ENCODE measurements at places on chromosomes 3 and 15.

DNA sequence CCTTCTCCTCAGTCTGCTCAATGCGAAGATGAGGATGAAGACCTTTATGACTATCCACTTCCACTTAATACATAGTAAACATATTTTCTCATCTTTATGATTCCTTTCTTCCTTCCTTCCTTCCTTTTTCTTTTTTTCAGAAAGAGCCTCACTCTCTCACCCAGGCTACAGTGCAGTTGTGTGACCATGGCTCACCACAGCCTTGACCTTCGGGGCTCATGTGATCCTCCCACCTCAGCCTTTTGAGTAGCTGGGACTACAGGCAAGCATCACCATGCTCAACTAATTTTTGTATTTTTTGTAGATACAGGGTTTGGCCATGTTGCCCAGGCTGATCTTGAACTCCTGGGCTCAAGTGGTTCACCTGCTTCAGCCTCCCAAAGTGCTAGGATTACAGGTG is 52.0 kb upstream of the RAP2B start:
- no peak for DNase-seq

GRCh38 chr3:72836923-72837322 is 11.3 kb downstream of the SHQ1 start:
- peak; percentile 69 for DNase-seq

DNA sequence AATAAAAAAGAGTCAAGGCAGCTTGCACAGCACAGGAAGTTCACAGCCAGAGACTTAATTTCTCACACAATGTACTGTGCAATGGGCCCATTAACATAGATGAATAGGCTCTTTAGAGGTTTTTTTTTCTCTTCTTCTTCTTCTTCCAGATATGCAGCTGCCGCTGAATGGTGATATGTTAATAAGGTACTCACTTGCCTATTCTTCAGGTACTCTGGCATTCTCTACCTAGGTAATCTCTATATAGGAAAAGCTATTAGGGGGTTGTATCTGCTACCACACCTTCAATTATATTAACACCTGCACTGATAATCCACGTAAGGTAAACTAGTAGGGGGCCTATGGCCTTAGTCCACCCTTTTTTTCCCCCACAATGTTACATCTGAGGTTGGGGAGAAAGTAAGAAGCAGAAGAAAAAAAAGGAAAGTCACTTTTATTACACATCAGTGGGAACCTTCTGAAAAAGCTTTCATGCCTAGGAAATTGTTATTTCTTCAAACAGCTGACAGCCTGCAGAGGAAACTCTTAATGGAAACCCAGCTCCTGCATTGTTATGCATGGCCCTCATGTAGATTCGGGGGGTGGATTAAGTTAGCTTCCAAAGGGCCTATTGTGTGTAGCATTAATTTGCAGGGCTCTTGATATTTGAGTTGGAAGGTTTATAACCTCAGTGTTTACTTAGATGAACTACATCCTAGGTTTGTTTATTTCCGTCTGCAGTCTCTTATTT is 525.5 kb downstream of the ZIC1 start:
- DNase-seq: no peak

GRCh38 chr3:12750658-12751071 is 8.4 kb downstream of the TMEM40 start:
- DNase-seq: no peak

GRCh38 chr3:189272500-189273119 is 100.8 kb downstream of the TPRG1 start:
- DNase-seq: no peak

DNA sequence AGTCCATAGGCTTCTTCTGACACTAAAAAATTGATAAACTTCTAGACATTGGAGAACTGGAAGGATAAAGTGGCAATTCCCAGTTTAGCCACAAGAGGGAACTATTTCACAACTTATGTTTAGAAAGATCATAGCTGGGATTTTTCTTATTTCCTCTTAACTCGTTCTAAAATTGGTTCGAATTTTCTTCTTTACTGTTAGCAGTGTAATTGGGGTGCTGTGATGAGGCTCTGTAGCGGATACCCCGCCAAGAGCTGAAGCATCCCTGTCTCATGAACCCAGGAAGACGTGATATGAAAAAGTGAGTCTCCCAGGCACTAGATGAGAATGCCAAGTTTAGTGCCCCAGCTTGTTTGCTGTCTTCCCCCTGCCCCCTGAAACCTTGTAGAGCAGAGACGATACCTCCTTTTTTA is 85.1 kb downstream of the PDCD6IP start:
- no peak for DNase-seq

- peak; percentile 64 for DNase-seq
These were observed at the start of gene ARPP21 for GRCh38 chr3:35639254-35640186. ARPP21 (plus strand) TSS chr3:35639525; CDS start chr3:35681752, 42,227 bp downstream.

- no peak for DNase-seq
These were observed 23.2 kb downstream of the NRG4 start for GRCh38 chr15:75989045-75989444.

GRCh38 chr15:70214941-70215635 is 117.4 kb upstream of the TLE3 start:
- no peak for DNase-seq

GRCh38 chr15:95365511-95366107 is 964.9 kb upstream of the NR2F2 start:
- DNase-seq: no peak

- no peak for DNase-seq
These were observed 3.8 kb downstream of the TSPAN3 start for GRCh38 chr15:77066971-77067690.

GRCh38 chr3:179681492-179682263 is 28.8 kb downstream of the USP13 start:
- DNase-seq: no peak

GRCh38 chr3:174156200-174156599 is 702.9 kb upstream of the NAALADL2 start:
- DNase-seq: no peak

- no peak for DNase-seq
These were observed 40.0 kb downstream of the ASB7 start for GRCh38 chr15:100642213-100642949.

- DNase-seq: no peak
These were observed 42.1 kb downstream of the MAGI1 start for GRCh38 chr3:65996589-65996988.

- no peak for DNase-seq
These were observed 5.6 kb downstream of the GMPS start for GRCh38 chr3:155876037-155876436.

DNA sequence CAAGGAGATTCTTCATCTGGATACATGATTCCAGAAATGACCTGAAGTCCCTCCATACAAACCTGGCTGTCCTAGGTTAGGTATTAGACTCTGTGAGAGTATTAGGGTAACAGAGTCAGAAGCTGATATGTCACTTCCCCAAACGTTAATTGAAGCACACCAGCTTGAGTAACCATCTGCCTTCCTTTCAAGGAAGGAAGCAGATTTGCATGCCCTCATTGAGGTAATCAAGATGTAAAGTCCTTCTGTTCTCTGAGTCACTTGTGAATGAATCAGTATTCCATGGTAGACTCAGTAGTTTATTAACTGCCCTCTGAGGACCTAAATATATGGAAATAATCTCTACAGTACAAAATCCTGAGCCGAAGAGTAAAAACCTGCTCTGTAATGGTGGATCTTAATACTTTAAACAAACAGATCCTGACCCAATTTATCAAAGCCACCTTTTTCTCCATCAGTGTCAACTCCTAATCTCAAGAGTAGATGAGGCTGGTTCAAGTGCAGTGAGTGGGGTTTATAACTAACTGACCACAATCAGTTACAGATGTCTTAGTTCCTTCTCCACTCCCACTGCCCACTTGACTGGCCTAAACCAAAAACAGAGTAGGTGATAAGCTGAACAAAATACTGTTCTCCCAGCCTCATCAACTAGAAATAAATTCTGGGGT is 246.2 kb upstream of the CHRM5 start:
- DNase-seq: no peak

GRCh38 chr3:69906351-69906966 is 93.1 kb upstream of the SAMMSON start:
- no peak for DNase-seq

DNA sequence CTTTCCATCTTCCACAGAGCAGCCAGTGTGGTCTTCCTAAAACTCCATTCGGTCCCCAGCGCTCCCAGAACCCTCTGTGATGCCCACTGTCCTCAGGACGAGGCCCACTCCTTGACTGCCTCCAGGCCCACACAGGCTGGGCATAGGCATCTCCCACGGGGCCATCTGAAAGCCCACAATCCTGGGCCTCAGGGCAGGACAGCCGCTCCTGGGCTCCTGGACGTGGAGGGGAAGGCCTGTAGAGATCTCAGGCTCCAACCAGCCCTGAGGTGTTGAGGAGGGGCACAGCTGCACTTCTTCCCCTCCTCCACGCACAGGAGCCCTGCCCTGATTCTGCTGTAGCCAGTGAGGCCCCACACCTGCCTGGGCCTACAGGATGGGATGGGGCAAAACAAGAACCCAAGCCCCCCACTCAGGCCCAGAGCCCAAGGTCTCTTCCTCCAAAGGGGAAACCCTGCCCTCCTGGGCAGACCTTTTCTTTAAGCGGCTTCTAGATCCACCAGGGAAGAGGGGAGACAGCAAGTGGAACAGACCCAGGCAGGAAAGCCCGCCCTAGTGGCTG is 25.9 kb downstream of the SHISA5 start:
- DNase-seq: no peak

All from amygdala (tissue), 56 donors.